ENCODE measurements at places on chromosomes 12 and 14.

DNA sequence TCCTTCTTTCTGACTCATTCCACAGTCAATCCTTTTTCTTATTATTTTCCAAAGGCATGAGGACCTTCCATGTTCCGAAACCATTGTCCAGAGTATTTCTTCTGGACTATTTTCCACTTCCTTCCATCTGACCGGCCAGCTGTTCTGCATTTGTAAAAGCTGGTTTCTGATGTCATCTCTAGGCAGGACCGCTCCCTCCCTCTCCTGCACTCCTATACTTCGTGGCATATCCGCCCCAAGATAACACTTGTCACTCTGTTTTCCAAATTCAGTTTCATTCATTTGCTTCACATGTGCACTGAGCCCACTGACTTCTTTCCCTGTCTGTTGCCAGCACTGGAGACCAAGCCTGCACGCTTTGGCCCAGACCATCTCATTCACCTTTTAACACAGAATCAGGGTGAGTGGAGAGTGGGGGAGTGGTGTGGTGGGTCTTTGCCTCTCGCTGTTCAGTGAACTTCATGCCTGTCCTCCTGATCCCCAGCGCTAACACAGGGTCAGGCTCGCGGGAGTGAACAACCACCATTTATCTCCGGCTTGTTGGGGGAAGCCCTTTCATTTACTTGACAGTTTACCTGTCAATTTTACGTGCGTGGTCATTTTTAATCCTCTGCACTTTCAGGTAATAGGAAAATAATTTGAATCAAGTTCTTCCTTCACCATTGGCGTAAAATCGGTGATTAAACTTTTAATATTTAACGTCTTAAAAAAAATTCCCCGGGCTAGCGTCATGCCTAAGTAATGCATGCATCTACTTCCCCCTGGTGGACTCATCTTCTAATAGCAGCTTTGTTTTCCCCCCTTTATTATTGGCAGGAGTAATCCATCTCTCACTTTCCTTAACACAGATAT, 52.5 kb downstream of the C12orf75 start:
- DNase-seq: no peak

GRCh38 chr14:88322504-88323085, 474 bp downstream of the KCNK10 start:
- DNase-seq: no peak

DNA sequence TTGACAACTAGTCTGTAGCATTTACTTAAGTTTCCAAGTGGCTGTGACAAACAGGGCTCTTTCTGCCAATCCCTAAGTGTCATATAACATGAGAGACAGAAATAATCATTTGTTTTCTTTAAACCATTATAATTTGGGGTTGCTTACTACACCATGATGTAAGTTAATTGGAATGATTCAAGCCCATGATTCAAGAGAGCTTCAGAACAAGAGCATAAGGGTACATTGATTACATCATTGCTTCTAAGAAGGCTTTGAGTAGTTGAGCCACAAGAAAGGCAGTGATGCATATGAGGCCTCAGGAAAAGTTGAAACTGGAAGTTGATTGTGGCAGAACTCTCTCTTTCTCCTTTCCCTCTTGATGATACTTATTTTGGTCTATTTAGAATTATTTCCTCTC, 444.0 kb downstream of the CCER1 start:
- DNase-seq: no peak

GRCh38 chr12:38469715-38470114, 153.1 kb downstream of the ALG10B start:
- no peak for DNase-seq

DNA sequence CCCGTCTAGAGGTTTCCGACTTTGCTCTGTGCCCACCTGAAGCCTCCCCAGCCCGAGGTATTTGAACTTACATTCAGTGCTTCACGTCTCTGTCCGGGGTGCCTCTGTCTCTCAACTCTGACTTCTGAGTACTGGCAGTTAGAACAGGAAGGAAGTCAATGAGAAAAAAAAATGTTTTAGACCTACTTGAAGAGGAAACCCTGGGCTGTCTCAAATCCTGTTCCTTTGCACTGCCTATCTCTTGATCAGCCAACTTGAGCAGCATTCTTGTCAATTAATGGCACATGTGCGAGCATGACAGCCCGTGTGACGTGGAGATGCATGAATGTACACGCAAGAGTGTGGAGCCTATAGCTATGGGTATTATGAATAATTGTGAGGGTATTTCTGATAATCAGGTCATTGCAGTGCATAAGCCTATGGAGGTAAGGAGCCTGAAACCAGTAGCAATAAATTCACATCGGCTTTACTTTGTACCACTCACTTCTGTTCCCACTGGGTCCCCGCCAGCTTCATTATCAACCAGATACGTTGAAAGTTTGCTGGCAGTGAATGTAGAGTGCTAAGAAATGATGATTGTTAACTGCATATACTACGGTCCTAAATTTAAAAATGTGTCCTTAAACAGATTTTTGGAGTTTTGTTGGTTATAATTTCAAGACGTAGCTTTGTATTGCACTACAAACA, at the start of gene ARHGDIB:
ARHGDIB (minus strand) TSS at position 136 of the 687 bp plus-strand sequence. CDS start 10,889 bp downstream, outside the sequence.
- DNase-seq: no peak
